ENCODE measurements at places on chromosomes 7 and 10. TPM values are rescaled to one million over a fixed set of nuclear protein-coding genes. Genes with fewer than 3 reads are reported as not detected.

Gene SEMA3C
- total RNA-seq = not detected

Gene ANKRD30A
- total RNA-seq = not detected

Gene AVPI1
- 3.2 TPM for total RNA-seq

Gene EPDR1
- total RNA-seq = not detected

Gene HOXA5
- total RNA-seq = 7.9 TPM

Gene ABCB4
- 1.2 TPM for total RNA-seq

Gene DYNC1I1
- total RNA-seq = not detected

Gene PTF1A
- not detected for total RNA-seq

Gene PTN
- total RNA-seq = not detected

Gene C10orf53
- total RNA-seq = not detected

Gene PRKAR2B
- 290 TPM for total RNA-seq

Gene DOCK4
- 2.8 TPM for total RNA-seq

Gene MALRD1
- total RNA-seq = not detected

Gene VGF
- total RNA-seq = 1.5 TPM

Gene SNCG
- total RNA-seq = not detected

Gene SLC26A4
- not detected for total RNA-seq

Gene AKR1C8
- total RNA-seq = not detected

Gene LGI1
- not detected for total RNA-seq

Gene CALCR
- total RNA-seq = not detected

Gene TSPAN12
- total RNA-seq = not detected

Gene GHRHR
- not detected for total RNA-seq

Gene PPP1R17
- total RNA-seq = not detected

Gene SRRM3
- total RNA-seq = not detected

Gene AEBP1
- total RNA-seq = 35.0 TPM

Gene GRM3
- not detected for total RNA-seq

Gene MALSU1
- total RNA-seq = 56.1 TPM

Gene ZNF25
- total RNA-seq = 3.2 TPM

Gene PON1
- total RNA-seq = not detected

Gene SPDYE5
- total RNA-seq = not detected

Gene TRIL
- total RNA-seq = not detected

Gene LIPN
- not detected for total RNA-seq

Gene ZNF425
- 1.1 TPM for total RNA-seq

Gene KIF20B
- 95.2 TPM for total RNA-seq

Gene GPAM
- total RNA-seq = 13.0 TPM

Gene RNF32
- total RNA-seq = 3.6 TPM

Gene SLC26A5
- not detected for total RNA-seq

Gene SLIT1
- 0.77 TPM for total RNA-seq

Gene TMEM229A
- not detected for total RNA-seq

Gene FKBP6
- total RNA-seq = not detected

Measured in OCI-LY7 (cell line).